Hematopoietic multipotent progenitor cell treated with erythropoietin and hydrocortisone succinate and interleukin-3 and kit ligand, for 4 days (in vitro differentiated cells): ENCODE measurements at places on chromosomes 12 and 14.

GRCh38 chr14:92959189-92959531, 36.2 kb downstream of the CHGA start:
- DNase-seq: no peak

GRCh38 chr12:132418393-132418925, 71.5 kb upstream of the FBRSL1 start:
- DNase-seq: no peak

GRCh38 chr14:24605435-24606190, 3.9 kb downstream of the GZMH start:
- DNase-seq: peak; percentile 76

GRCh38 chr14:100045642-100046344, 19.4 kb upstream of the EVL start:
- DNase-seq: no peak

GRCh38 chr12:106632797-106633450, 50.1 kb downstream of the RFX4 start:
- no peak for DNase-seq

GRCh38 chr12:46360908-46361666, 11.5 kb downstream of the SLC38A2 start:
- DNase-seq: no peak

DNA sequence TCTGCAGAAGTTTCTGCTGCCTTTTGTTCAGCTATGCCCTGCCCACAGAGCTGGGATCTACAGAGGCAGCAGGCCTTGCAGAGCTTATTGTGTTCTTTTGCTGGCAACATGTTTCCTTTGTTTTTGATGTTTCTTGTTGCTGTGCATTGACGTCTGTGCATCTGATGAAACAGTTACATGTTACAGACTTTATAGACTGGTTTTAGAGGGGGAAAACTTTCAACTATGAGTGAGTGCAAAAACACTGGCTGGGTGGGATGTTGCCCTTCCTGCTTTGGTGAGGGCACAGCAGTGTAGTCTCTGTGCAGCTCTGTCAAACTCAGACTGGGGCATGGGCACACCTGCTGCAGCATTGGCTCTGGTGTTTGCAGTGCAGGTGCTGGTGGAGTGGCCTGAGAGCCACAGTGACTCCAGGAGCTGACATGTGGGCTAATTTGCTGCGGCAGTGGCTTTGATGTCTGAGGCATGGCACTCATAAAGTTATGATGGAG, 26.9 kb downstream of the CLEC6A start:
- DNase-seq: no peak

DNA sequence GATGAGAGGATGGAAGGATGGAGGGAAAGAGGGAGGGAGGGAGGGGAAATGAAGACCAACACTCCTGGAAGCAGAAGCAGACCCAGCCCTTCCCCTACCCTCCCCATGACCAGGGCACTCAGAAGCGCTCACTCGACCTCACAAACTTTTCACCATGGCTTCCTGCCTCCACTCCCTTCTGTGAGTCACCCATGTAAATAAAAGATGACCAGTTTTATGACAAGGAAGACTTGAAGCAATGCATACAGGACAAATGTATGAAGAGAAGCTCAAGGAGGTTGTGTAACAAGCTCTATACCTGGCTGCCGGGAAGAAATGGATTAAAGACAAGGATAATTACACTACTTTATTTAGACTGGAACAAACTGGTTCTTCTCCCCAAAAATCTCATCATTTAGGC, 63.8 kb downstream of the CDC42BPB start:
- DNase-seq: no peak

DNA sequence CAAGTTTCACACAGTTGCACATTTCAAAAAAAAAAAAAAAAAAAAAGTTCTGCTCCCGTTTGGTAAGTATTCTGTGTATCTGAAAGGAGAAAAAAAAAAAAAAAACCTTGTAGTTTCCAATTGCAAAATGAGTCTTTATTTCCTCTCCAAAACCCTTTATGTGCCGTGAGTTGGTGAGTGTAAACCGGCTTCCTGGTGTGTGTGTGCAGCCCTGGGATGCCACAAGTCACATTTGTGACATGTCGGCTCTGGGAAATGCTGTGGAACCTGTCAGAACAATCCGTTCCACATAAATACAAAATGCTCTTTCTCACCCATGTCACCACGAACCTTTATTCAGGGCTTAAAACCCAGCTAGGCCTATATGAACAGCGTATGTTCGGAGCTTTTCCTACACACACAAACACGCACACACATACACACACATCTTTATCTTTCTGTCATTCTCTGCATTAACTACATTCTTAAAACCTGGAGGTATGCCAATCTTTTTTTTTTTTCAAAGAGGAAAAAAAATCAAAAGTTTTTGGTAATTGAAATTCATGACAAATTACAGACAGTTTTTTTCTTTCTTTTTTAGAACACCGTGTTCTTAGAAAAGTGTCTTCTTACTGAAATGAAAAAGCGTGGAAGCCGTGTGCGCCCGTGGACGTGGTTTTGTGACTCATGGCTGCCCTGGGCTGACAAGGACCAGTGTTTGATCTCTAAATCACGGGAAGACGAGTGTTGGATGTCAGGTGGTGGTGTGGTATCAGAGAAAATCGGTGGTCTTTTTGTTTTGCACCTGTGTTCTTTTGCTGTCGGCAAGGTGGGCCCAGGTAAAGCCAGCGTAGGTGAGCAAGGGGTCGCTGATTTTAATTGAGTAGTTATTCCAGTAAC, 612.0 kb downstream of the VRK1 start:
- DNase-seq: no peak

GRCh38 chr12:90399357-90399756, 555.6 kb downstream of the CCER1 start:
- no peak for DNase-seq

DNA sequence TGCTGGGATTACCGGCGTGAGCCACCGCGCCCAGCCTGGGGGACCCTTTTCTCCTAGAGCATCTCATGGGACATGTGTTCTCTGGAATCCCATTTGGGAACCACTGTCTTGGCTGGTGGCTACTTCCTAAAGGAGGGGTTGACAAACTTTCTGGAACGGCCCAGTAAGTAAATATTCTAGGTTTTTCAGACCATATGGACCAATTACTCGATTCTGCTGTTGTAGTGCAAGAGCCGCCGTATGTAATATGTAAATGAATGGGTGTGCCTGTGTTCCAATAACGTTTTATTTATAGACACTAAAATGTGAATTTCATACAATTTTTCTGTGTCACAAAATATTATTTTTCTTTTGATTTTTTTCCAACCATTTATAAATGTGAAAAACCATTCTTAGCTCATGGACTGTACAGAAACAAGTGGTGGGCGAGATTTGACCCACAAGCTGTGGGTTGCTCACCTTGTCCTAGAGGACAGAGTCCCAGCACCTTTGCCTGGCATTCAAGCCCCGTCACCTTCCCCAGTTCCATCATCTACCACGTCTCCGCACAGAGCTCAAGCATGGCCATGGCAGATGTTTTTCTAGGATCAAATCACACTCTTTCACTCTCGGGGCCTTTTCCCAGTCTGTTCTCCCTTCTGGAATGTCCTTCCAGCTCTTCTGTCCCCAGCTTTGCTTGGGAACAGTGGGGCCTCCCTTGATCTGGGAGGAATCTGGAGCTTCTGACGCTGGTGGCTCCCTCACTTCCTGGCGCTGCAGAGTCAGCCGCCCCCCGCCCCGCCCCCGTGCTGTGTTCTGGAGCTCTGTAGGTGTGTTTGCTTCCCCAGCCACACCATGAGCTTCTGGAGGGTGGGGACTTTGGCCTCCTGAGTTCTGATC, 17.9 kb upstream of the RCOR1 start:
- DNase-seq: no peak

DNA sequence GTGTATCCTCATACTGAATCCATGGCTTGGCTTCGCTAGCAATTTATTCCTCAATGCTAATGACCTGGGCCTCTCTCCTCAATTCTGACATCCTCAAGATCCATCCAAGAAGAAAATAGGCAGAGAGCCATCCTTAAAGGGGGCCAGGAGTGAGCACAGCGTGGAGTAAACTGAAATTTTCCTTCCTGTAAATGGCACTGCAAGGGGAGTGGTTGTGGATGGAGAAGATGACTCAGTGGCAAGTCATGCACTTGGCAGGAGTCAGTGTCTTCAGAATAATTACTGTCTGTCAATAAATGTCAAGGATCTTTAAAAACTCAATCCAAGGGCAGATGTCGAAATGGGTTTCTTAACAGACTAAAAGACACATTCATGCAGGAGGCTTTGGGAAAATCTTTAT, 88.0 kb upstream of the TMEM132C start:
- DNase-seq: no peak

GRCh38 chr14:33916663-33917565, 34.0 kb downstream of the EGLN3 start:
- DNase-seq: peak; percentile 81

GRCh38 chr14:64696355-64696857, 7.8 kb upstream of the PLEKHG3 start:
- no peak for DNase-seq

- DNase-seq: no peak
These were observed 102.9 kb upstream of the ABCD2 start for GRCh38 chr12:39722504-39722903.

DNA sequence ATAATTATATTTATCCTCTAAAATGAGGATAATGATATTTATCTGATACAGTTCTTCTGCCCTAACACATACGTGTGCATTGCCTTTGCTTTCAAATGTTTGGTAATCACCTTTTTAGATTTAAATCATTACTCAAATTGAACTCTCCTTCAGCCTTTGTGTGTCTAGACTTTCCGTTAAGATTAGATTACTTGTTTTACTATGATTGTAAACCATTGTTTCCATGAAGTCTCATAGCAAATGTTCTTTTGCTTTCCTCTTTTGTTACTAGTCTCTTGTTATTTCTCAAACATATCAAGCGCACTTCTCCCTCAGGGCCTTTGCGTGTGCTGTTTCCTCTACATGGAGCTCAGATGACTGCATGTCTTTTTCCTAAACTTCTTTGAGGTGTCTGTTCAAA, 63.7 kb downstream of the ETV6 start:
- no peak for DNase-seq

GRCh38 chr12:29531471-29531870, 34.0 kb upstream of the OVCH1 start:
- DNase-seq: no peak

DNA sequence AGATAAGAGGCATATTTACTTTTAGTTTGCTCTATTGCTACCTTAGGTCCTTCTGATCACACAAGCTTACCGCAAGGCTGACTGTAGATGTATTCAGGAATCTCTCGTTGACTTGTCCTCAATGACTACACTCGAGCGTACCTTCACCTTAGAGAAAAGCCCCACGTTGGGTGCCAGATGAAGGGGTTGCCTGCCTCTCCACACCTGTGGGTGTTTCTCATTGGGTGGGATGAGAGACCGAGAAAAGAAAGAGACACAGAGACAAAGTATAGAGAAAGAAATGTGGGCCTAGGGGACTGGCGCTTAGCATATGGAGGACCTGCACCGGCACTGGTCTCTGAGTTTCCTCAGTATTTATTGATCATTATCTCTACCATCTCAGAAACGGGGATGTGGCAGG, 51.8 kb downstream of the ASCL4 start:
- no peak for DNase-seq

- peak; percentile 6 for DNase-seq
These were observed 603.5 kb downstream of the RPL10L start for GRCh38 chr14:46048127-46048526.

DNA sequence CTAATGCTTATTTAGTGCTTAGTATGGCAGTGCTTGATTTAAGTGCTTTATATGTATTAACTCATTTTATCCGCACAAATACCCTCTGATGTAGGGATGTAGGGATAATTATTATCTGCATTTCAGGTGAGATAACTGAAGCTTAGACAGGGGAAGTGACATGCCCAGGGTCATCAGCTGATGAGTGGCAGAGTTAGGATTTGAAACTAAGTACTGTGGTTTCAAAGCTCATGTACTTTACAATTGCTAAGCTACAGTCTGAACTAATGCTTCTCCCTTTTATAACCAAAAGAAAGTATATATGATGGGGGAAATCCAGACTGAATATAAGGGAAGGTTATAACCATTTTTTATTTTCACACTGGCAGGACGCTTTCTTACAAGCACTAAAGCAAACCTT, 229.6 kb upstream of the NAV3 start:
- no peak for DNase-seq

DNA sequence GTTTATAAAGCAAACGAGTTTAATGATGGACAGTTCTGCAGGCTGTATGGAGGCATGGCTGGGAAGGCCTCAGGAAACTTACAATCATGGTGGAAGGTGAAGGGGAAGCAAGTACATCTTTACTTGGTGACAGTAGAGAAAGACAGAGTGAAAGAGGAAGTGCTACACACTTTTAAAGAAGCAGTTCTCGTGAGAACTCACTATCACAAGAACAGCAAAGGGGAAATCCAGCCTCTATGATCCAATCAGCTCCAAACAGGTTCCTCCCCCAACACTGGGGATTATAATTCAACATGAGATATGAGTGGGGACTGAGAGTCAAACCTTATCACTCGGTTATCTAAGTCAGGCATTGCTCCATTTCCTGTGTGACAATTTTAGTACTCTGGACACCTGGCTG, 189.9 kb upstream of the CNTN1 start:
- DNase-seq: peak; percentile 25

DNA sequence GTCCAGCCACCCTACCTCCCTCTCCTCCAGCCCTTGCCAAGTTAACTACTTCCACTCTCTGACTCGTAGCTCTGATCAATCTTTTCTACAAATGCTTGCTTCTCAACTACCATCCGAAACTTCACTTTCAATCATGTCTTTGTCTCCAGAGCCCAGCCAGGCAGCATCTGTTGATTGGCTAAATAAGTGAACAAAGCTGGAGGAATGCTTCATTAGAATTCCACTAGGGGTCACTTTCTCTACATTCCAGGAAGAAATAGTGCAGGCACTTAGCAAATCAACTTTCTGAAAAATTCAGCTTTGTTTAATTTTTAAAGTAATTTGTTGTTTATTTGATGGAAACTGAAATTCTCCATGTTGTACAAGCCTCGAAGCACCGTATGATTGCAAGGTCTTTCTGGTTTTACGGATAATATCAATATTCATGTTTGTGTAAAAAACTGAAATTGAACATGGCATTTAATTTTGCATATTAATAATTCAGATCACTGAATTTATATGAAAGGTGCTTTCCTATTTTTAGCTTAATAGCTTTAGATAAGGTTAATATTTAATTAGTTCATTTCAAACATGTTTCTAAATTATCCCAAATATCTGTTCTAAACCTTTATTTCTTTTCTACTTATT, 32.4 kb upstream of the HELB start:
- DNase-seq: peak; percentile 84

DNA sequence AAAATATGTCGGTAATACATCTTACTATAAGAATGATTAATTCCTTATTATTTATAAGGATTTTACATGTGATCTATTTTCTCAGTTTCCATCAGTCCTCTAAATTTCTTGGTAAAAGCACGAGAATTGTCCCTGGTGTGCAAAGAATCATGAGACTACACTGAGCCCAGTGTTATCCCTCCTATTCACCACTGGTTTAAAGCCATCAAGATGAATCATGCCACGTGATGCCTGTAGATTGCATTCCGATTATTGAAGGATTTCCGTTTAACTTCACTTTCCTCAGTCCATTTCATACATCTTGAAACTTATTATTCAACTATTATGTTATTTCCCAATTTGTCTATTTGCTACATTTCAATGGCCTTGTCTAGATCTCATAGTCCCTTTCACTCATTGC, 601.9 kb downstream of the GALC start:
- DNase-seq: no peak
